Hepatocyte (in vitro differentiated cells): ENCODE measurements at places on chromosomes 2 and 18. TPM values are rescaled to one million over a fixed set of nuclear protein-coding genes. Genes with fewer than 3 reads are reported as not detected.

AQP12B gene
- total RNA-seq, result 0.04 TPM in 1 of 2 replicates, not detected in the other

ADD2 gene
- total RNA-seq, result 1.2 and 2.4 TPM in 2 replicates

TANC1 gene
- 18.5 and 20.6 TPM in 2 replicates for total RNA-seq

CHRNA1 gene
- 1.9 and 2.5 TPM in 2 replicates for total RNA-seq

MEP1B gene
- 0.36 and 2.3 TPM in 2 replicates for total RNA-seq

CNTNAP5 gene
- 0.12 TPM in 1 of 2 replicates, not detected in the other for total RNA-seq

CKAP2L gene
- 4.3 and 8.1 TPM in 2 replicates for total RNA-seq

RPRM gene
- total RNA-seq, result 2.1 and 3.4 TPM in 2 replicates

DYSF gene
- 0.90 and 2.8 TPM in 2 replicates for total RNA-seq

SIGLEC15 gene
- 0.24 and 0.30 TPM in 2 replicates for total RNA-seq

GRCh38 chr2:20664431-20665242 lies 2.3 kb upstream of the GDF7 start:
- no peak for DNase-seq
- H3K27ac ChIP-seq, result no peak overlapping the region
- no peaks in the 10 kb centered on the region for H3K36me3 ChIP-seq
- peaks cover 89% of the 10 kb centered on the region for H3K27me3 ChIP-seq
- peaks cover 10% of the 10 kb centered on the region for H3K4me1 ChIP-seq
- no peak overlapping the region for H3K4me3 ChIP-seq

- DNase-seq, result no peak
- H3K36me3 ChIP-seq, result no peaks in the 10 kb centered on the region
- H3K4me1 ChIP-seq, result peaks cover 7% of the 10 kb centered on the region
- no peaks in the 10 kb centered on the region for H3K27me3 ChIP-seq
- no peak overlapping the region for H3K27ac ChIP-seq
Measured at GRCh38 chr2:109187711-109188495, 58.9 kb downstream of the SH3RF3 start.

GRCh38 chr2:176283291-176284068 lies 14.2 kb downstream of the MTX2 start:
- H3K27me3 ChIP-seq, result no peaks in the 10 kb centered on the region
- H3K27ac ChIP-seq, result no peak overlapping the region
- no peaks in the 10 kb centered on the region for H3K36me3 ChIP-seq
- no peaks in the 10 kb centered on the region for H3K4me1 ChIP-seq

- H3K4me3 ChIP-seq, result no peak overlapping the region
- no peak overlapping the region for H3K27ac ChIP-seq
- no peaks in the 10 kb centered on the region for H3K36me3 ChIP-seq
- DNase-seq, result no peak
Measured at GRCh38 chr2:238763471-238763995, 84.4 kb upstream of the TWIST2 start.

DNA sequence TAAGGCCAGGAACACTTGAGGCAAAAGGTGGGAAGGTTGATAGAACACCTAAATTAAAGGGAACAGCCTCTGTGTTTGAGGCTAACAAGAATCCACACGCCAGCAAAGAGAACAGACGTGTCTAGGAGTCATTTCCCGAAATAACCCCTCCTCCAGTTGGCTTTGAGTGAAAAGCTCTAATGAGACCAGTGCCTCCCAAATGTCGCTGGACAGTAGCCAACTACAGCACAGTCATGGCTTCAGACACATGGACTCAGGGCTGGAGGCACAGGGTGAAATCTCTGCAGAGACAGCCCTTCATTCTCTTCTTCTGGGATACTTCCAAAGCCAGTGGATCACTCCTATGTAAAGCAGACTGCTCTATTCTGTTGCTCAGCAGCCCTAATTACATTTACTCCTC lies 49.6 kb downstream of the SOWAHC start:
- DNase-seq, result no peak
- no peaks in the 10 kb centered on the region for H3K4me1 ChIP-seq
- H3K4me3 ChIP-seq, result no peak overlapping the region
- no peaks in the 10 kb centered on the region for H3K36me3 ChIP-seq

DNA sequence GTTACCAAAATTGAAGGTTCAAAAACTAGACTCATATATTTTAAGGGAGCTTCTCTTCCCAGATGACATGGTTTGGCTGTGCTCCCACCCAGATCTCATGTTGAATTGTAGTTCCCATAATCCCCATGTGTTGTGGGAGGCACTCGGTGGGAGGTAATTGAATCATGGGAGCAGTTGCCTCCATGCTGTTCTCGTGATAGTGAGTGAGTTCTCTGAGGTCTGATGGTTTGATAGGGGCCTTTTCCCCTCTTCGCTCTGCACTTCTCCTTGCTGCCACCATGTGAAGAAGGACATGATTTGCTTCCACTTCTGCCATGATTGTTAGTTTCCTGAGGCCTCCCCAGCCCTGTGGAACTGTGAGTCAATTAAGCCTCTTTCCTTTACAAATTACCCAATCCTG lies 140.1 kb downstream of the MAIP1 start:
- DNase-seq, result no peak
- no peaks in the 10 kb centered on the region for H3K27me3 ChIP-seq
- H3K27ac ChIP-seq, result no peak overlapping the region
- no peaks in the 10 kb centered on the region for H3K36me3 ChIP-seq
- no peaks in the 10 kb centered on the region for H3K4me1 ChIP-seq

DNA sequence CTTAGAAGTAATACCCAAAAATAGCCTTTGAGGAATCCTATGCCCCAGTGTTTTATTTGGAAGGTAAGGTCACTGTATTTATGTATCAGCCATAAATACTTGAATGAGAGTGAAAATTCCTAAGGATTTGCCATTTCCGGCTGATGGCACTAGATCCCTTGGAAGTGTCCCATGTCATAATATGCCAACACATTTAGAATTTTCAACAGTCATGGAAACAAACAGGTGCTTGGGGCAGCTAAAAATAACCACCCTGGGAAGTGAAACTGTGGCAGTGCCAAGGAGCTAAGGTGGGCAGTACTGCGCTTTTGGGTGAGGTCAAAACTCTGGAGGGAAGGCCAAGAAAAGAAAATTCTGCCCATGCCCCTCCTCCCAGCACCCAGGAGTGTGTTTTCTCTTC lies 80.2 kb downstream of the TCF7L1 start:
- no peaks in the 10 kb centered on the region for H3K36me3 ChIP-seq
- no peaks in the 10 kb centered on the region for H3K27me3 ChIP-seq
- H3K27ac ChIP-seq, result no peak overlapping the region
- DNase-seq, result no peak
- H3K4me1 ChIP-seq, result peaks cover 31% of the 10 kb centered on the region
- H3K4me3 ChIP-seq, result no peak overlapping the region

GRCh38 chr2:68447118-68447517 lies 20.0 kb downstream of the FBXO48 start:
- no peaks in the 10 kb centered on the region for H3K4me1 ChIP-seq
- no peak overlapping the region for H3K27ac ChIP-seq
- no peak for DNase-seq
- H3K4me3 ChIP-seq, result no peak overlapping the region
- H3K36me3 ChIP-seq, result no peaks in the 10 kb centered on the region

DNA sequence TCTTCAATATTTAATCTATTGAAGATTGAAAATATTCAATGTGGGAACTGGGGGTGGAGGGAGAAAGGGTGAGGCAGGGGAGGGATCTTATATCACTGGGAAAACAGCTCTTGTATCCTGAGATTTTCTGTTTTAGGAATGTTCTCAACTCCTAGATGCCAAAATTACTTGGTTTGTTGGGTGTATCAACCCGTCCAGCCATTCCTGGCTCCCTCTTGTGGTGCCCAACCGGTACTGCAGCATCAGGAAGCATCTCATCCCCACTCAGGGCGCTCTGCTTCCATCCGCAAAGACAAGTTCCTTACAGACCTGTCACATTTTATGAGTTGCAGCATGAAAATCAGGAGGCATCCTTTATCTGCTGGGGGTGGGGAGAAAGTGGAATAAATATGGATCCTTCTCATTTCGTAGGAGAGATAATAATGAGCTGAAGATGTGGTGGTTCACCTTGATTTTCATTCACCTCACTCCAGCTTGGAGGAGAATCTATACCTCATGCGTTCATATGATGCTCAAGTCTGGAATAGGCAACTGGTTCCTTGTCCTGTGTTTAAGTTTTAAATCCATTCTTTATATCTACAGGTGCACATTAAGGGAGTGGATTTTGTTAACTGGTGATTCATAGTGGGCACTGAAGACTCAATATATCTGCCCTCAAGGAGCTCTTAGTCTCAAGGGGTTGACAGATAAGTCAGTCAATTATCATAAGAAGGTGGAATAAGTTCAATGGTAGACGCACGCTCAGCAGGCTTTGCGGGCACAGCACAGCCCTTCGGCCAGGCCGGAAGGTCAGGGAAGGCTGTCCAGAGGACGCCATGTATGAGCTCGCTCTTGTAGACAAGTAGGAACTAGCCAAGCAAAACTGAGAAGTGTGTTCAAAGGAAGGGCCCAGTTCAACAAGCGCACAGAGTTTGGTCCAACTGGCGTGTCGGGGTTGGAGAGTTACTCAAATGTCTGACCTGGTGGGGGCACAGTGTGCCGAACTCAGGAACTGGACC lies 127.3 kb downstream of the RNF144A start:
- DNase-seq, result peak; percentile 60
- no peaks in the 10 kb centered on the region for H3K27me3 ChIP-seq
- H3K36me3 ChIP-seq, result no peaks in the 10 kb centered on the region
- no peaks in the 10 kb centered on the region for H3K4me1 ChIP-seq
